ENCODE measurements at places on chromosomes 11 and 22.

- peak; percentile 73 for DNase-seq
Observed at GRCh38 chr11:3855808-3856491, 486 bp downstream of the STIM1 start.

- no peak for DNase-seq
Observed at GRCh38 chr22:40331706-40332105, 14.6 kb upstream of the ADSL start.

DNA sequence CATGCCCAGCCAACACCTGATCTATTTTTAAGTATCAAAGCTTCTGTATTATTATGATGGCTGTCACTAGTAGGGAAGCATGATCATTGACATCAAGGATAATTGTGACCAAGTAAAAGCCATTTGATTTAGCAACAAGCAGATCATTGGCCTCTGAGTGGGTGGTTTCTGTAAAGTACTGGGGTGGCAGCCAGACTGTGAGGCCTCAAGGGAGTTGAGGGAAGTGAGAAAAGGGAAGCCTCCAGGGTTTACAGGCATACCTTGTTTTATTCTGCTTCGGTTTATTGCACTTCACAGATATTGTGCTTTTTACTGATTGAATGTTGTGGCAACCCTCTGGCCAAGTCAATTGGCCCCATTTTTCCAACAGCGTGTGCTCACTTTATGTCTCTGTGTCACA lies 60.1 kb downstream of the PRR5L start:
- no peak for DNase-seq

- no peak for DNase-seq
Observed at GRCh38 chr11:99822846-99823565, 802.3 kb downstream of the CNTN5 start.

- no peak for DNase-seq
Observed at GRCh38 chr11:13784855-13785254, 116.4 kb downstream of the FAR1 start.

DNA sequence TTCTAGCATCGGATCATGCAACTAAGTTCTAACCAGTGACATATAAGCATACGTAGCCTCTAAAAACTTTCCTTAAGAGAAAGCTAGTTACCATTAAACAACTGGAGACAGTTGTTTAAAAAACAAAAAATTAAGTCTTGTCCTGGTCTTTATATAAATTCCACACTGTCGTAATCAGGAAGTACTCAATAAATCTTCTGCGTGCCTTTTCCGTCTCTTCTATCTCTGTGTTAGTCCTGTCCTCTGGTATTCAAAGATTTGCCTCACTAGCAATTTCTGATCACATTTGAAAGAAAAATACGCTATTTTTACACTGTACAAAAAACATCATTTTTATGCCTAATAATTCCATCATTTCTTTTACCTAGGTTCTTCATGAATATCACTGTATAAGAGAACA lies 10.0 kb upstream of the SLC25A17 start:
- no peak for DNase-seq

- no peak for DNase-seq
Observed at GRCh38 chr11:6453152-6453551, 12.4 kb upstream of the HPX start.

DNA sequence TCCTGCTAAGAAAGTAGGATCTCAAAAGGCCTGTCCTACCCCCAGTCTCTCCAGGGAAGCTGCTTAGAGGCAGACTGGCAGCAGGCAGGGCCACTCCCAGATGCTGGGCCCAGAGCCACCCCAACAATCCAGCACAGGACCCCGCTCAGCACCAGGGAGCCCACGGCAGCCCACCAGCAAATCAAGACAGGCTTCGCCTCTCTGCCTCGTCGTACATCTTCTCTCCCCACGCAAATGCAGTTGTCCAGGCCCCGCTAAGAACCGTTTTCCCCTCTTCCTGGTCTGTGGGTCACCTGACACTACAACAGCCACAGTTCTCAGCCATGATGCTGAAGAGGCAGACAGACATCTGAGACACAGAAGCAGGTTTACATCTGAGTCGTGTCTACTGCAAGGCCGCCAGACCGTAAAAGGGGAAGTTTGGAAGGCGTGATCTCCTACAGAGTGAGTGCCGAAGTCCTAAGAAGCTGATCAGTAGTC lies 51.1 kb downstream of the IGSF9B start:
- no peak for DNase-seq

GRCh38 chr11:73228268-73229134 lies 10.4 kb downstream of the P2RY2 start:
- DNase-seq = no peak

- DNase-seq = peak; percentile 57
Observed at GRCh38 chr11:61539006-61539405, 30.5 kb downstream of the LRRC10B start.

- no peak for DNase-seq
Observed at GRCh38 chr11:114359342-114359741, 41.0 kb downstream of the C11orf71 start.

- no peak for DNase-seq
Observed at GRCh38 chr22:30056015-30056414, 24.2 kb upstream of the HORMAD2 start.

GRCh38 chr11:117669062-117669461 lies 128.0 kb downstream of the DSCAML1 start:
- DNase-seq = no peak

DNA sequence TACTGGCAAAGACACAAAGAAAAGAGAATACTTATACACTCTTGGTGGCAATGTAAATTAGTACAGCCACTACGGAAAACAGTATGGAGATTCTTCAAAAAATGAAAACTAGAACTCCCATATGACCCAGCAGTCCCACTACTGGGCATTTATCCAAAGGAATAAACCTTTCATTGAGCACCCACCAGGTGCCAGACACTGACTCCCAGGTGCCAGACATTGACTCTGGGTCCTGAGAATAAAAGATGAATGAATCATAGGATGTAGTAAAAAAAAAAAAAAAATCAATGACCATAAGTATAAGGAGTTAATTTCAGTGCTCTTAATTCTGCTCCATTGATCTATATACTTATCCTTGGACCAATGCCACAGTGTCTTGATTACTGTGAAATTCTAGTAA lies 28.2 kb downstream of the HEPHL1 start:
- no peak for DNase-seq

GRCh38 chr22:17102297-17102667 lies 17.5 kb downstream of the IL17RA start:
- no peak for DNase-seq

- DNase-seq = no peak
Observed at GRCh38 chr11:99260696-99261095, 239.9 kb downstream of the CNTN5 start.

DNA sequence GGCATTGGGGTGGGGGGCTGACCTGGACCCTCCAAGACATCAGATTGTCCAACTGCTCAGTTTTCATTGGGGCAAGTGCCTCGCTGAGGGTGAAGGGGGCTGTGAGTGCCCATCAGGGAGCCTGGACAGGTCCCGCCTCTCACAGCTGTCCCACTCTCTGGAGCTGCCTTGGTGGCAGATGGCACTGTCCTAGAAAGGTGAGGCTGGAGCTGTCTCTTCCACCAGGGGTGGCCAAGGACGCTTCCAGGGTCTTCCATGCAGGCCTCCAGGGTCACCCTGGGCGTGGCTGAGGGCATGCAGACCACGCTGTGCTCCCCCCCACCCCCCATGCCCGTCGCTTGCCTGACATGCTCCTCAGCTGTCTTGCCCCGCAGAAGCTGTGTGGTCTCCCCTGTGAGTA lies 53.5 kb upstream of the CCDC188 start:
- no peak for DNase-seq

- DNase-seq = peak; percentile 59
Observed at GRCh38 chr11:112293614-112294013, 33.0 kb upstream of the PLET1 start.

GRCh38 chr11:14625586-14626205 lies 17.9 kb upstream of the PDE3B start:
- no peak for DNase-seq

- DNase-seq = no peak
Observed at GRCh38 chr22:22683668-22684361, 39.4 kb downstream of the GGTLC2 start.

GRCh38 chr22:18927573-18927972 lies 8.5 kb downstream of the PRODH start:
- DNase-seq = no peak

GRCh38 chr22:37634417-37634924 lies 5.0 kb upstream of the SH3BP1 start:
- DNase-seq = no peak

DNA sequence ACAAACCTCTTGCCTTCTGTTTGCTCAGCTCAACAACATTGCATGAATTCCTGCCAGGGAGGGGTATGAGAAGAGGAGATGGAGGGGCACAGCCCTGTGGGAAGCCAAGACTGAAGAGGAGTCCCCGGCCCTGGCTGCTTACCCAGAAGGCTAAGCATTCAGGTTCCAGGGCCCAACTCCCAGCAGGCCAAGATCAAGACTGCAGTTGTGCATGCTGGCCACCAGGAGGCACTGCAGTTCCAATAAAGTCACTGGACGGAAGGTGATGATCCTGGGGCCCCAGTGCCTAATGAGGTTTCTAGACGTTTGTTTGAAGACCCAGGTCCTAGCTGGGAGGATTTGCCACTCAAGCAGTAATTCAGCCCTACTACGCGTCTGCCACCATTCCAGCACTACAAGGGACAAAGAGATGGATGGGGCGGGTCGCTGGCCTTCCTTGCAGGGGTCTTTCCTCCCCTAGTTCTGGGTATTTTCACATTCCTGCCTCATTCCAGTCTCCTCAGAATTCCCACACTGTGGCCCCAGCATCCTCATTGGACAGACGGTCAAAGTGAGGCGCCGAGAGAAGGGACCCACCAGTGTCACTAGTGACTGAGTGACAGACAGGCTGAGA lies 23.6 kb downstream of the ALX4 start:
- no peak for DNase-seq

DNA sequence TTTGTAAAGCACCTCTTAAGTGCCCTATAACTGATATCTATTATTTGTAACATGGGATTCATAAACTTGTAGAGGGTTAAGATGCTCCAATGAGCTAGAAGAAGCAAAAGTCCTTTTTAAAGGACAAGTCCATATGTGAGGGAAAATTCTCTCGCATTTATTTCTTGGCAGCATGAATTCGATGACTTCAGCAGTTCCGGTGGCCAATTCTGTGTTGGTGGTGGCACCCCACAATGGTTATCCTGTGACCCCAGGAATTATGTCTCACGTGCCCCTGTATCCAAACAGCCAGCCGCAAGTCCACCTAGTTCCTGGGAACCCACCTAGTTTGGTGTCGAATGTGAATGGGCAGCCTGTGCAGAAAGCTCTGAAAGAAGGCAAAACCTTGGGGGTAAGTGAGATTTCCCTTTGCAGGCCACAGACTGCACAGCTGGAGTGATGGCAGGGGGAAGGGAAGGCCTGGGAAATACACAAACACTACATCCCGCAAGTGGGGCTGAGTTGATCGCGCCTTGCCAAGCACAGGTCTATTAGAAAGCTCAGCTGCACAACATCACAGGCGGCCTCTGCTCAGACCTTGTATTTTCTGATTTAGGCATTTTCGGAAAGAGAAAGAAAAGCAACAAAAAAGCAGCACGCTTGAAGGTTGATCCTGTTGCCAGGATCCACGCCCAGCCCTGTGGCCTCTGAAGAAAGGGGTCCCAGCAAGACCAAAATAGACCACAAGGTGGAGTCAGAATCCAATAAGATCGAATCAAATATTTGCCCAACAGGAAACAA lies 1.5 kb downstream of the MS4A8 start:
- DNase-seq = no peak

GRCh38 chr22:46220921-46221320 lies 29.2 kb downstream of the CDPF1 start:
- DNase-seq = no peak

GRCh38 chr22:26665813-26666231 lies 8.4 kb downstream of the MIAT start:
- no peak for DNase-seq

GRCh38 chr22:47572443-47572842 lies 810.0 kb downstream of the TBC1D22A start:
- DNase-seq = no peak

- DNase-seq = peak; percentile 45
Observed at GRCh38 chr11:130159657-130160497, at the start of gene ST14. Gene ST14 (plus strand): TSS chr11:130159782. CDS start chr11:130159980, 198 bp downstream.

DNA sequence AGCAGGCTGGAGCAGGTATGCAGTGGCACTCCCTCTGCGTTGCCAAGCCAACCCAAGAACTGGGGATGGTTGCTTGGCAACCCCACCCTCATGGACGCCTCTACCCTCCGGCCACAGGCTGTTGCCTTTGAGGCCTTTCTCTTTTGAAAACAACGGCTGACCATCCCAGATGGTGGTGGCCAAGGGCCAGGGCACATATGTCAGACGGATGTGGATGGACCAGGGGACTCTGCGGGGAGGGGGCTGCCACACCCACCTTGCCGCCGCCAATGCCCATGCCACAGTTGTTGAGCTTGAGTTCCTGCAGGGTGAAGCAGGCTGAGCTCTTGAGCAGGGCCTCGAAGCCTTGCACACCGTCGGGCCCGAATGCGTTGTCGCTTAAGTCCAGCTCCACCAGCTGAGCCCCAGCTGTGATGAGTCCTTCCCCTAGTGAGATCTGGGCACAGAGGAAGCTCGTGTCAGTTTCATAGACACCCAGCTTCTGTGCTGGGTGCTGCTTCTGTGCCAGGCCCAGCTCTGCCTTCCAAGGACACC lies 21.5 kb downstream of the RANGAP1 start:
- no peak for DNase-seq

DNA sequence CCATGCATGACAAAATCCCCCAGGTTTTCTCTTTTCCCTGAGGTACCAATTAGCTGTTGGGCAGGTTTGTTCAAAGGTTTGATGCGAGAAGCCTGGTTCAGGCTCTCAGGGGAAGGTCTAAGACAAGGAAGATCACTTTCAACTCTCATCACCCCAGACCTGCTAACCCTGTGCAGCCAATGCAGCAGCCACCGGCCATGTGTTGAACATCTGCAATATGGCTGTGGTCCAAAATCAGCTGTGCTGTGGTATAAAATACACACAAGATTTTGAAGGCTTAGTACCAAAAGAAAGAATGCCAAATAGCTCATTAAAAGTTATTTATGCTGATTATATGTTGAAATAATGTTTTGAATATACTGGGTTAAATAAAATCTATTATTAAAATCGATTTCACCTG lies 58.5 kb downstream of the SMCO4 start:
- DNase-seq = no peak

DNA sequence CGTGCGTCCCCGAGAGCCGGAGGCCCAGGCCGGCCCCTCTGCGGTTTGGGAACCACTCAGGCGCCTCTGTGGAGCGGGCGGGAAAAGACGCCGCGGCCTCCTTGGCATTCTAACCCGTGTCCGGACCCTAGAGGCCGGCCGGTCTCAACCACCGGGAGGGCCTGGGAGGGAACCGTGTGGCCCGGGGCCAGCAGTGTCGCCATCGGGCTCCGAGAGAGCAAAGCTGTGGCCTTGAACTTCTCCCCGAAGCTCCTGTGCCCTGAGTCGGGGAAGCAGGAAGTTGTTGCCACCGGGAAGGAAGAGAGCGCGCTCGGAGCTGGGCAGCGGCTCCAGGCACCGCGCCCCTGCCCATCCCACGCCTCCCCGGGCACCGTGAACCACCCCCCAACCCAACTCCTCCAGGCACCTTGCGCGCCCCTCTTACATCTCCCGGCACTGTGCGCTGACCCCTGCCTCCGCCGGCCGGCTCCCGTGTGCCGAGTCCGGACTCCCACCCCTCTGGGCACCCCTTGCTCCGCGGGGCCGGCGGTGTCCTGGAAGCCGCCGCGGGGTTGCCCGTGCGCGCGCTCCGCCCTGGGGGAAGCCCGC lies 80.0 kb upstream of the PPARA start:
- peak; percentile 90 for DNase-seq

- DNase-seq = no peak
Observed at GRCh38 chr11:110835106-110835505, 122.9 kb upstream of the ARHGAP20 start.
